Left kidney (tissue), 8 donors: ENCODE measurements at places on chromosomes 3 and 15. TPM values are rescaled to one million over a fixed set of nuclear protein-coding genes. Genes with fewer than 3 reads are reported as not detected.

The SKIL gene
- 66.0 TPM for polyA plus RNA-seq

The FBXO40 gene
- polyA plus RNA-seq: 0.02 TPM

The LRTM1 gene
- polyA plus RNA-seq: not detected

The PLXND1 gene
- polyA plus RNA-seq: 147 TPM

The TEX55 gene
- polyA plus RNA-seq: not detected

The SELENOT gene
- polyA plus RNA-seq: 121 TPM

The TRH gene
- polyA plus RNA-seq: 0.12 TPM

The MESP2 gene
- 0.45 TPM for polyA plus RNA-seq

The IL17RD gene
- polyA plus RNA-seq: 66.6 TPM

The WDR93 gene
- 3.7 TPM for polyA plus RNA-seq

The CMTM7 gene
- polyA plus RNA-seq: 48.9 TPM

The FEZF2 gene
- not detected for polyA plus RNA-seq

The ZNF197 gene
- polyA plus RNA-seq: 40.3 TPM

The INSYN1 gene
- polyA plus RNA-seq: 12.6 TPM

The GALNT15 gene
- polyA plus RNA-seq: 2.1 TPM

The TAGLN3 gene
- 2.3 TPM for polyA plus RNA-seq

The BTLA gene
- polyA plus RNA-seq: 0.83 TPM
